PC-9 (cell line): ENCODE measurements at places on chromosomes 1 and 21.
A peak's percentile ranks its signal among the peaks of the same experiment; 100 is the strongest.

GRCh38 chr1:114833421-114833820 is 21.2 kb upstream of the SYCP1 start:
- 0 out of 2 replicates have a peak, but pooled peaks cover 1% of the 10 kb centered on the region for H3K4me1 ChIP-seq
- H3K4me3 ChIP-seq, result no peak overlapping the region
- H3K27ac ChIP-seq, result no peak overlapping the region
- no peaks in the 10 kb centered on the region for H3K36me3 ChIP-seq
- no peak for DNase-seq

- no peak for DNase-seq
- H3K36me3 ChIP-seq, result no peaks in the 10 kb centered on the region
- no peak overlapping the region for H3K4me3 ChIP-seq
- H3K27me3 ChIP-seq, result no peaks in the 10 kb centered on the region
Observed at GRCh38 chr1:245807306-245807705, 652.5 kb downstream of the KIF26B start.

DNA sequence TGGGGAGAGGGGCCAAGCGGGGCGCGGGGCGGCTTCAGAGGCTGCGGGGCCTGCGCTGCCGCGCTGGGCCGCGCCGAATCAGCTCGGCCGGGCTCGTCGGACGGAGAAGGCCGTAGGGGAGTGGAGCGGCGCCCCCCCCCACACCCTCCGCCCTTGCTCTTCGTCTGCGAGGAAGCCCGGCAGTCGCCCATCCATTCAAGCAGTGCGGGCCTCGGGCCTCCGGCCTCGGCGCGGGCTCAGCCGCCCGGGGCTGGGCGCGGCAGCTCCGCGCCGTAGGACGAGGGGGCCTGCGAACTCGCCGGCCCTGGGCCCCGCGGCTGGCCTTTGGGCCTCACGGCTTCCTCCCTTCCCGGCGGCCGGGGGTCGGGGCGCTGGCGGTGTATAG is 564 bp downstream of the CTPS1 start:
- H3K27ac ChIP-seq, result peak overlapping the region; percentile 84; the same call in 1 of the 2 replicates
- no peaks in the 10 kb centered on the region for H3K27me3 ChIP-seq

DNA sequence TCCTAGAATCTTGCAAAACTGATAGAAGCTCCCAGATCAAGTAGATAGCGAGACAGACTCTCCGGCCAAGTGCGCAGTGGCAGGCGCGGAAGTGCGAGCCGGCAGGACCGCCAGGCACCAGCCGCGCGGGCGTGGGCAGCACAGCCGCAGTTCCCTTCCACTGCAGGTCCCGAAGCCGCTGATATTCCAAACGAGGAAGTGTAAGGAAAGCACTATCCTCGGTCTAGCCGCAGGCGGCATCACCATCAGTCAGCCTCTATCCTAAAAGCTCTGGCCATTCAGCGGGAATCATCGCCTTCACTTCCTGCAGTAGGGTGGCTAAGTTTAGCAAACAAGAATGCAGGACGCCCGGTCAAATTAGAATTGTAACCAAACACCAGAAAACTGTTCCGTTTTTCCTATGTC is 710 bp downstream of the GLRX2 start:
- peaks cover 16% of the 10 kb centered on the region for H3K4me1 ChIP-seq
- H3K36me3 ChIP-seq, result no peaks in the 10 kb centered on the region
- H3K4me3 ChIP-seq, result peak overlapping the region; percentile 59
